ENCODE measurements at places on chromosomes 1 and 21.

DNA sequence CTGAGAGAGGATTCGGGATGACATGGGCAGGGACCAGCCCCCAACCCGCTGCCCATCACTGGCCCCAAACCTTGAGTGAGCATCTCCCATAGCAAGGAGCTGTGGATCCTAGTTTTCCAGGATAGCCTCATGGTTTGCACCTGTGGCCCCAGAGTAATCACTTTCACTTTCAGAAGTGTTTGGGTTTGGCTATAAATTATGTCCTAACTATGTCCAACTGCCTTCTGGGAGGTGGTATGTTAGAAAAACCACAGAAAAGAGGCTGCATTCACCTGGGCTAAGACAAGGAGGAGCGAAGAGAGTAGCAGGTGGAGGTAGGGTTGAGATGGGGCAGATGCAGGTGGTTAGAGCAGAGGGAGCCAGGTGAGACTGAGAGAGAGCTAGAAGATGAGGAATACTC, 19.4 kb upstream of the CLIC6 start:
- DNase-seq = no peak

GRCh38 chr1:244864253-244865027, at the start of gene HNRNPU:
HNRNPU (minus strand) TSS chr1:244864543; CDS start chr1:244864307, 236 bp downstream.
- DNase-seq = peak; percentile 95

- DNase-seq = no peak
These were observed 3.8 kb downstream of the SRARP start for GRCh38 chr1:16007671-16008341.

DNA sequence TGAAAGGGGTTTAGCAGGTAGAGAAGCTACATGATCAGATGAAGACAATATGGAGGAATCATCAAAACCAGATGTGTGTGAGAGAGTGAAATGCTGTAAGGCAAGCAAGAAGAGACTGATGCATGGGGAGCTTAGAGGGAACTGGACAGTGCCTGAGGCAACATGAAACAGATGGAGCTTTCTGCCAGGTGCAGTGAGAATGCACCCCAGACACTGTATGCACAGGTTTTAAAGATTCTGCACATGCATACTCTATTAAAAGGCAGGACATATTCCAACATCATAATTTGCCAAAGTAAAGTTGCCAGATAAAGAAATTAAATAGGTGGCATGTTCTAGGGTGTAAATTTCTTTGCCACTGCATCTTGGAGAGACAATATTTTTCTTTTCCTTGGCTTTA, 200.1 kb downstream of the AMY1C start:
- no peak for DNase-seq

DNA sequence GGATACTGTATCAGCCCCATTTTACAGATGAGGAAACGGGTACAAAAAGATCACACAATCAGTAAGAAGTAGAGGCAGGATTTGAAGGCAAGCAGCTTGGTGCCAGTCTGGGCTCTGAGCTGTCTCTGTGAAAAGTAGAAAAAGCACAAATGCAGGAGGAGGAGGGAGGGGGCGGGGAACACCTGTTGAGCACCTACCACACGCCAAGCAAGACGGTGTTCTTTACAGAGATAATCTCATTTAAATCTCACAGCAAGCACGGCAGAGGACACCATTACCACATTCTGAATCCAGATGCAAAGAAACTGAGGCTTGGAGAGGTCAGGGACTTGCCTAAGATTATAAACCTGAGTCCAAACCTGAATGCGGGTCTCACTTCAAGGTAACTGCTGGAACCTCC, 3.3 kb downstream of the LRRC38 start:
- DNase-seq = no peak

GRCh38 chr1:224929335-224930237, at the start of gene DNAH14:
DNAH14 (plus strand) TSS chr1:224929675; CDS start chr1:224952703, 23,028 bp downstream.
- no peak for DNase-seq

All from stimulated activated naive CD4-positive, alpha-beta T cell treated with Interleukin-2 at 50 U/mL for 16 hours (primary cell).